ENCODE measurements at places on chromosomes 5 and 9.

DNA sequence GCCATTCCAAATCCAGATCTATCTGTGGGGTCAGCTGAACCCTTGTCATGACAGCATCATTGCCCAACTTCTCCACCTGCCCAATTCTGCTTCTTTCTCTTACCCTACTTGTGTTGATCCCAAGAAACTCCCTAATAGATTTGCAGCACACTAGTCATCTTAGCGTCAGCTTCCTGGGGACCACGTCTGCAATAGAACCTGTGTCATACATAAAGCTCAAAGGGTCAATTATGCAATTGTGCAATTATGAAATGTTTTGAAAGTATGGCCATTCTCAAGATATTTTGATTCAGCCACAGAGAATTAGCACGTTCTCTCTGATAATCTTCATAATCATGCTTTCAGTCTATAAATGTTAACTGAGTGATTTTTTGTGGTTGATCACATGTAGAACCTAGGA is 87.4 kb upstream of the PAPPA start:
- DNase-seq = no peak

- DNase-seq = no peak
Measured at GRCh38 chr5:109324931-109325330, 84.8 kb downstream of the PJA2 start.

DNA sequence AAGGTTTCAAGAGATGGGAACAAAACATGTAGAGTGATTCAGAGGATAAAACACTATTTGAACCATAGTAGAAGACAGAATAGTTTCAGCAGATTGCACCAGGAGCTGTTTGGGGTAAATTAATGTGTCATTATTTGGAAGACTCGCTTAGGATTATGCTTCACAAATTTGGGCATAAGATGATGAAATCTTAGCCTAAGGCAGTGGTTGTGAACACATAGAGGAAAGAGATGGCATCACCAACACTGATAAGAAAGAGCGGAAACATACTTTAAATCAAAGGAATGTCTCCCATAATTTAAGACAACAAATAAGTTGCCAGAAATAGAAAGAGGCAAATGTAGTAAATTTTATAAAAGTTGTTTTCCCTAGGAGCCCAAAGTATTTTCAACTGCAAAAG is 66.1 kb upstream of the TBCA start:
- DNase-seq = no peak

DNA sequence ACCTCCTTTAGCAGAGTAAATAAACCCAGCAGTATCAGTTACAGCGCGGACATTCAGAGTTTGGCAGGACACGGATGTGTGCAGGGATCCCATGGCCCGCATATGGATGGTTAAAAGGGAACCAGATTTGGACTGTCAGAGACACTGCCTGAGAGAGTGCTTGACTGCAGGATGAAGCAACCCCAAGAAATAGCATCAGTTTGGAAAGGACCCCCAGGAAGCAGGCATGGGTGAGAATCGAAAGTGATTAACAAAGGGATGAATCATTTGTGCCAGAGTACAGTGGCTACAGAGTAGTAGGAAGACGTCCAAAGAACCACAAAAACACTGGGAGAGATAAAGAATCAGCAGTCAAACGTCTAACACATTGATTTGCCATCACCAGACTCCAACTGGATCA is 5.5 kb downstream of the C7 start:
- no peak for DNase-seq

- no peak for DNase-seq
Measured at GRCh38 chr5:176151281-176151680, 86.9 kb upstream of the SIMC1 start.

DNA sequence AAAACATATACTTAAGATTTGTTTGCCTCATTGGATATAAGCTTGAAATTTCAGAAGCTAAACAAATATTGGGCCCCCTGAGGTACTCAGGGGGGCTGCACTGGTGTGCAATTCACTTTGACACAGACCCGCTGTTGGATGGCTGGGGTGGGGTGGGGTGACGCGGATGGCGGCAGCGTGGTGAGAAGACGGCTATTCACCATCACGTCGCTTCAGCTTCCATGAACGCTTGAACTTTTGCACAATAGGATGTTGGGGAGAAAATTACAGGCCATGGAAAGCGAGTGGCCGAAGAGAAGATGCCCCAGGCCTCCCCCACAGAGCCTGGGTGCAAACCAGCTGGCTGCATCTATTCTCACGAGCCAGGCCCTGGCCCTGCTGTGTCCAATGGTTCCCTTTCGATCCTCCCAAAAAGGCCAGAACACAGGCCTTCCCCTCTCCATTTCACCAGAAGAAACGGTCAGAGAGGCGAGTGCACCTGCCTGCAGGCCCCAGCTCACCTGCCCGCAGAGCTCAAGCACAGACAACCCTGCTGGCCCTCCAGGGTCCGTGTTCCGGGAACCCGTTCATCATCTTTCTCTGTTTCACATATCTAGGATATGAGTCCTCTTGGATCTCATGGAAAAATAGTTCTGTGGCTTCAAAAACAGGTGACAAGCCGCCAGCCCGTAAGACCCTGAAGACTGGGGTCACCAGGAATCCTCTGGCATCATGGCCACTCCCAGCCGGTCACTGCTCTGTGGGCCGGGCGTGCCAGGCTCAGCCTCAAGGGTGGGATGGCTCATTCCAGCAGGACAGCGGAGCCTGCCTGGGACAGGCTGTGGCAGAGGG is 46.8 kb upstream of the SARDH start:
- DNase-seq = no peak

- DNase-seq = no peak
Measured at GRCh38 chr9:86549401-86549811, 195.2 kb upstream of the TUT7 start.

DNA sequence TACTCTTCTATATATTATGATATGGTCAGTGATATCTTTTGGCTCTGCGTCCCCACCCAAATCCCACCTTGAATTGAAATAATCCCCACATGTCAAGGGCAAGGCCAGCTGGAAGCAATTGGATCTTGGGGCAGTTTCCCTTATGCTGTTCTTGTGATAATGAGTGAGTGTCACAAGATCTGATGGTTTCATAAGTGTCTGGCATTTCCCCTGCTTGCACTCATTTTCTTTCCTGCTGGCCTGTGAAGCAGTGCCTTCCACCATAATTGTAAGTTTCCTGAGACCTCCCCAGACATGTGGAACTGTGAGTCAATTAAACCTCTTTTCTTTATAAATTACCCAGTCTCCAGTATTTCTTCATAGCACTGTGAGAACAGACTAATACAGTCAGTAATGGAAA is 45.0 kb upstream of the TNC start:
- no peak for DNase-seq
